SK-N-SH (cell line): ENCODE measurements at places on chromosomes 16 and 17.
A peak's percentile ranks its signal among the peaks of the same experiment; 100 is the strongest.

DNA sequence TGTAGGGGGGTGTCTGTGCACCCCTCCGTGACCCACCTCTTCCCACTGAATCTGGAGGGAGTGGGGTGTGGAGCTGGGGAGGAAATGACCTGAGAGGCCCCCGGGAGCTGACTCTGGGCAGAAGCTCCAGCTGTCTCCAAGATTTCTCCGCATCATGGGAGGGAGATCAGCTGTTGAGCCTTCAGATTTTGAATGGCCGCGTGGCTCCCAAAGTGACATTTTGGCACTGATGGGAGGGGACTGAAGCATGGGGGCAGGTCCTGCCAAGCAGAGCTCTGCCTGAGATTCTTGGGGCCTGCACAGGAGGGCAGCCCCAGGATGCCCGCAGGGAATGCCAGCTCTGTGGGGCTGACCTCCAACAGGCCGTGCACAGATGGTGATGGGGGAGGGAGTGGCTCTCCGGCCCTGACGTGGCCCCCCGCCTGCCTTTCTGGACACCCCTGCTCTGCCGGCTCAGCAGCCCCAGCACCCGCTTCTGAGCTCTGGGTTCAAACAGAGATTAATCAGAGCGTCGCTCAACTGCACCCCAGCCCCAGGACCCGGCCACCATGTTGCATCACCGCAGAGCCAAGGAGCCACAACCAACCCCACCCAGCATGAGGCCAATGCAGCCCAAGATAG is 25.3 kb upstream of the UBE2I start:
- DNase-seq: no peak

DNA sequence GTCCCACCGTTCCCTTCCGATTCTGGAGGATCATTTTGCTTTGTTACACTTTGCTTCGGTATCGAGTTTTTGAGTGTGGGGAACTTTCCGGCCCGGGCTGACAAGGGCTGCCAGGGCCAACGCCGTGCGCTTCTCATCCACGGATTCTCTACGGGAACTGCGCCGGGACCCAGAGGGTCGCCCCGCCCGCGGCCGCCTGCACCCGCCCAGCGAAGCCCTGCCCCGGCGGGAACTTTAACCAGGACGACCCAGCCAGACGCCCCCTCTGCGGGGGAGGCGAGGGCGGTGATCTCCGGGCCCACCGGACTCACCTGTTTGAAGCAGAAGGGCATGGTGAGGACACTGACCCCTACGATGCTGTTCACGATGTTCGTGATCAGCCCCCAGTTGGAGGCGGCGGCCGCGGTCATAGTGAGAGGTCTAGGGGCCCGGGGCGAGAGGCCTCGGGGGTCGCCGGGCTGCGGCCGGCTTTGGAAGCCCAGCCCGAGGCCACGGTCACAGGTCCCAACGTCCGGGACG is 536 bp downstream of the SLC38A10 start:
- DNase-seq: peak; percentile 74

DNA sequence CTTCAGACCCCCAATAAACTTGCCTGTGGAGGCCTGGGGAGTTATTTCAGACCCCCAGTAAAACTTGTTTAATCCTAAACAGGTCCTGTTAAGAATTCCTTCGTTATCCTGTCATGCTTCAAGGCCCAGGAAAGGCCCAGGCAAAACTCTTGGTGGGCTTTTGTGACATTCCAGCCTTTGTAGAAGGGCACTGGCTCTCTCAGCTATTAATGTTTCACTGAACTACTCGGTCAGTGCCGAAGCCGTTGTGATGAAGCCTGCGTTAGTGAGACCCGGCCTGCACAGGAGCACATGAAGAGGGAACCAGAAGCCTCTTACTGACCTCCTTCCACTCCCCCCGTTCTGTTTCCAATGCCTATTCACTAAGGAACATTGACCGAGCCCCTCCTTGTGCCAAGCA is 47.4 kb upstream of the PLCG2 start:
- no peak for DNase-seq

DNA sequence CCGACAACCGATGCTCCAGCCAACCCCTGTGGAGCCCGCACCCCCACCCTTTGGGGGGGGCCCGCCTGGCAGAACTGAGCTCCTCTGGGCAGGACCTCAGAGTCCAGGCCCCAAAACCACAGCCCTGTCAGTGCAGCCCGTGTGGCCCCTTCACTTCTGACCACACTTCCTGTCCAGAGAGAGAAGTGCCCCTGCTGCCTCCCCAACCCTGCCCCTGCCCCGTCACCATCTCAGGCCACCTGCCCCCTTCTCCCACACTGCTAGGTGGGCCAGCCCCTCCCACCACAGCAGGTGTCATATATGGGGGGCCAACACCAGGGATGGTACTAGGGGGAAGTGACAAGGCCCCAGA is 17.9 kb downstream of the NGFR start:
- no peak for DNase-seq

GRCh38 chr17:53516636-53517035 is 306.1 kb upstream of the KIF2B start:
- no peak for DNase-seq

GRCh38 chr17:17681744-17682292 is 560 bp downstream of the RAI1 start:
- peak; percentile 75 for DNase-seq

- DNase-seq: no peak
Observed at GRCh38 chr17:44979426-44979995, 11.4 kb upstream of the C1QL1 start.

- no peak for DNase-seq
Observed at GRCh38 chr16:75616521-75617010, 6.5 kb downstream of the ADAT1 start.

GRCh38 chr17:64183815-64184214 is 53.9 kb upstream of the ERN1 start:
- DNase-seq: no peak

GRCh38 chr16:89880477-89881367 is 7.3 kb downstream of the TCF25 start:
- DNase-seq: no peak

DNA sequence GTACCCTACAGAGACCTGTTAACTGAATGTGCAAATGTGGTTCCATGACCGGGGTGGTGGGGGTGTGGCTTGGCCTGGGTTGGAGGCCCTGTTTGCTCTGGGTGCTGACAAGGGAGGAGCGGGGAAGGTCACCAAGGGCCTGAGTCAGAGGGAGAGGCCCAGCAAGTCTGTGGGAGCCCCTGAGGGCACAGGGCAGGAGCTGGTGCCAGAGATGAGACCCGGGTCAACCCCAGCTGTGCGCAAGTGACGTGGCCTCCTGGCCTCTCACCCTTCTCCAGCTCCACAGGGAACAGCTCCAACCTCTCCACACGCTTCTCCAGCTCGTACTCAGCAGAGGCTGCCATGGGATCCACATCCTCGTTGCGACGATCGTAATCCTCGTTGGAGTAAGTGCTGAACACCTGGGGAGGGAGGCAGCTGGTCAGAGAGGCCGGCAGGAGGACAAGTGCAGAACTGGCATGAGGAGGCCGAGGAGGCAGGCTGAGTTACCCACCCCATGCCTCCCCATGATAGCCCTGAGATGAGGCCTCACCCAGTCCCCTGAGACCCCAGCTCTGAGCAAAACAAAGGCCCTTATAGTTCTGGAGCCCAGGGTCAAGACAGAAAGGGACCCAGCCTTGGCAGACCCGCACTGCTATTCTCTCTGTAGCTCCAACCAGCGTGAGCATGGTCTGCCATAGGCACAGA is 5.5 kb downstream of the PPP1R9B start:
- no peak for DNase-seq

GRCh38 chr17:44940768-44941167 is 6.8 kb downstream of the KIF18B start:
- DNase-seq: no peak

- no peak for DNase-seq
Observed at GRCh38 chr16:86261379-86261778, 248.9 kb upstream of the FOXF1 start.

GRCh38 chr17:19508577-19508867 is 25.1 kb upstream of the SLC47A1 start:
- no peak for DNase-seq
